ENCODE measurements at places on chromosomes 6 and 20. TPM values are rescaled to one million over a fixed set of nuclear protein-coding genes. Genes with fewer than 3 reads are reported as not detected.

CFAP61 gene
- total RNA-seq = not detected

EPPIN gene
- total RNA-seq = not detected

PI16 gene
- 1.3 TPM for total RNA-seq

C20orf144 gene
- not detected for total RNA-seq

ENPP5 gene
- 0.32 TPM for total RNA-seq

FOXP4 gene
- 9.0 TPM for total RNA-seq

NRN1 gene
- total RNA-seq = 35.9 TPM

PTCHD4 gene
- 0.56 TPM for total RNA-seq

ARID1B gene
- 77.1 TPM for total RNA-seq

POU3F2 gene
- total RNA-seq = not detected

SLC2A10 gene
- total RNA-seq = 20.6 TPM

GRIK2 gene
- total RNA-seq = 2.3 TPM

C6orf58 gene
- not detected for total RNA-seq

BFSP1 gene
- 1.1 TPM for total RNA-seq

NKAPL gene
- total RNA-seq = 1.3 TPM

VSX1 gene
- total RNA-seq = not detected

NELFE gene
- 67.0 TPM for total RNA-seq

IPCEF1 gene
- total RNA-seq = 0.84 TPM

PTP4A1 gene
- 42.2 TPM for total RNA-seq

RNF217 gene
- total RNA-seq = 34.6 TPM

CCN6 gene
- total RNA-seq = not detected

ALDH8A1 gene
- 3.0 TPM for total RNA-seq

COL9A3 gene
- total RNA-seq = 2.3 TPM

MYL9 gene
- 145 TPM for total RNA-seq

CPXM1 gene
- 39.1 TPM for total RNA-seq

EDN3 gene
- total RNA-seq = not detected

TCP11 gene
- total RNA-seq = not detected

OR12D3 gene
- total RNA-seq = not detected

MYLK2 gene
- total RNA-seq = 0.12 TPM

HDGFL1 gene
- not detected for total RNA-seq

All from omental fat pad (tissue), 4 donors.